Vagina (tissue), 2 donors: ENCODE measurements at places on chromosomes 2 and 18. TPM values are rescaled to one million over a fixed set of nuclear protein-coding genes. Genes with fewer than 3 reads are reported as not detected.

- H3K36me3 ChIP-seq, result no peaks in the 10 kb centered on the region
- DNase-seq, result no peak
- no peaks in the 10 kb centered on the region for H3K27me3 ChIP-seq
- no peak overlapping the region for H3K27ac ChIP-seq
Observed at GRCh38 chr2:215571689-215572088, 135.8 kb upstream of the FN1 start.

GRCh38 chr2:8477552-8478470 lies 204.0 kb upstream of the ID2 start:
- DNase-seq, result no peak
- H3K27me3 ChIP-seq, result no peaks in the 10 kb centered on the region
- H3K4me1 ChIP-seq, result peaks cover 22% of the 10 kb centered on the region
- peak overlapping the region; percentile 18 for H3K27ac ChIP-seq

DNA sequence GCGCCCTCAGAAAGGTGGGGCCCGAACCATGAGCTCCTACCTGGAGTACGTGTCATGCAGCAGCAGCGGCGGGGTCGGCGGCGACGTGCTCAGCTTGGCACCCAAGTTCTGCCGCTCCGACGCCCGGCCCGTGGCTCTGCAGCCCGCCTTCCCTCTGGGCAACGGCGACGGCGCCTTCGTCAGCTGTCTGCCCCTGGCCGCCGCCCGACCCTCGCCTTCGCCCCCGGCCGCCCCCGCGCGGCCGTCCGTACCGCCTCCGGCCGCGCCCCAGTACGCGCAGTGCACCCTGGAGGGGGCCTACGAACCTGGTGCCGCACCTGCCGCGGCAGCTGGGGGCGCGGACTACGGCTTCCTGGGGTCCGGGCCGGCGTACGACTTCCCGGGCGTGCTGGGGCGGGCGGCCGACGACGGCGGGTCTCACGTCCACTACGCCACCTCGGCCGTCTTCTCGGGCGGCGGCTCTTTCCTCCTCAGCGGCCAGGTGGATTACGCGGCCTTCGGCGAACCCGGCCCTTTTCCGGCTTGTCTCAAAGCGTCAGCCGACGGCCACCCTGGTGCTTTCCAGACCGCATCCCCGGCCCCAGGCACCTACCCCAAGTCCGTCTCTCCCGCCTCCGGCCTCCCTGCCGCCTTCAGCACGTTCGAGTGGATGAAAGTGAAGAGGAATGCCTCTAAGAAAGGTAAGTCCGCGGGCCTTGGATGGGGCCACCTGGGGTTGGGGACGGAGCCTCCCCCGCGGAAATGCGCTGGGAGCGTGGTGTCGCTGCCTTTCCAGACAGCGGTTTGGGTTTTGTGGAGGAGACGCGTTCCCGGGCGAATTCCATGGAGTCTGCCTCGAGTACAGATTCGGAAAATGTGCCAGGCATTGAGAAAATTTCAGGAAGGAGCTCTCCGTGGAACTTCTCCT lies 559 bp downstream of the HOXD1 start:
- peak overlapping the region; percentile 46 for H3K4me3 ChIP-seq
- peaks cover 20% of the 10 kb centered on the region for H3K27me3 ChIP-seq
- H3K36me3 ChIP-seq, result no peaks in the 10 kb centered on the region
- peak overlapping the region; percentile 32 for H3K27ac ChIP-seq
- H3K4me1 ChIP-seq, result peaks cover 25% of the 10 kb centered on the region

GRCh38 chr2:81672923-81673322 lies 1368.4 kb upstream of the LRRTM1 start:
- no peak overlapping the region for H3K4me3 ChIP-seq
- H3K4me1 ChIP-seq, result no peaks in the 10 kb centered on the region
- no peaks in the 10 kb centered on the region for H3K36me3 ChIP-seq
- H3K27ac ChIP-seq, result no peak overlapping the region
- H3K27me3 ChIP-seq, result no peaks in the 10 kb centered on the region
- no peak for DNase-seq

DNA sequence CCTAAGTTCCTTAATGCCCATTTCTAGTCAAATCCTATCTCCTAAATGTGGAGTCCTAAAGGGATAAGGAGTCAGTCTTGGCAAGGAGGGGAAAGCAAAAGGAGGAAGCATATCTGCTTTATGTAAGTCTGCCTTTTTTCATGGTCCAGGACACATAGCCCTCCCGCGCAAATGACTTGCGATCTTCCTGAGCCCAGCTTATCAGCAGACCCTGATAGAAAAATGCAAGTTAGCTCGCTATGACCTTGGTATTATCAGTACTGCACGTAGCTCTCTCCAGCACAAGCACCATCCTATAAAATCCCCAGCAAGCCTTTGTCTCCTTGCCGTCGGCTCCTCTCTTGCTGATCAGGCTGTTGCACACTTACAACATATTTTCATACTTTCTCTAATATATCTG lies 281.4 kb upstream of the KCNH7 start:
- no peaks in the 10 kb centered on the region for H3K36me3 ChIP-seq
- H3K27ac ChIP-seq, result no peak overlapping the region
- H3K4me3 ChIP-seq, result no peak overlapping the region
- no peaks in the 10 kb centered on the region for H3K4me1 ChIP-seq
- no peak for DNase-seq

DNA sequence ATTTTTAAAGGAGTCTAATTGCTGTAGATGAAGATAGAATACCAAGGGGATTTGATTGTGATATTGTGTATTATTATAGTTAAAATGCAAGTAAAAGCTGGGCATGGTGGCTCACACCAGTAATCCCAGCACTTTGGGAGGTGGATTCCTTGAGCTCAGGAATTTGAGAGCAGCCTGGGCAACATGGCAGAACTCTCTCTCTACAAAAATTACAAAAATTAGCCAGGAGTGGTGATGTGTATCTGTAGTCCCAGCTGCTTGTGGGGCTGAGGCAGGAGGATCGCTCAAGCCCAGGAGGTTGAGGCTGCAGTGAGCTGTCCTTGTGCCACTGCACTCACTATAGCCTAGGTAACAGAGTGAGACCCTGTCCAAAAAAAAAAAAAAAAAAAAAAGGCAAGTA lies 687.0 kb downstream of the NUP35 start:
- no peaks in the 10 kb centered on the region for H3K36me3 ChIP-seq
- DNase-seq, result no peak
- H3K4me1 ChIP-seq, result no peaks in the 10 kb centered on the region
- H3K4me3 ChIP-seq, result no peak overlapping the region

- H3K27me3 ChIP-seq, result no peaks in the 10 kb centered on the region
- DNase-seq, result no peak
- no peak within 1 kb of the TSS for H3K27ac ChIP-seq
- peak within 1 kb of the TSS; percentile 41 for H3K4me3 ChIP-seq
- peaks cover 15% of the 10 kb centered on the region for H3K4me1 ChIP-seq
Observed at GRCh38 chr2:68643011-68643873, at the start of gene PROKR1. PROKR1 (plus strand) TSS chr2:68643579; CDS start chr2:68645822, 2,243 bp downstream.

- no peaks in the 10 kb centered on the region for H3K27me3 ChIP-seq
- no peak for DNase-seq
- H3K4me1 ChIP-seq, result peaks cover 53% of the 10 kb centered on the region
- H3K4me3 ChIP-seq, result no peak overlapping the region
Observed at GRCh38 chr18:63253014-63253413, 66.6 kb downstream of the BCL2 start.

GRCh38 chr18:28080876-28081300 lies 96.0 kb downstream of the CDH2 start:
- H3K4me1 ChIP-seq, result no peaks in the 10 kb centered on the region
- H3K36me3 ChIP-seq, result no peaks in the 10 kb centered on the region
- no peak overlapping the region for H3K4me3 ChIP-seq
- DNase-seq, result no peak
- no peaks in the 10 kb centered on the region for H3K27me3 ChIP-seq
- no peak overlapping the region for H3K27ac ChIP-seq

DNA sequence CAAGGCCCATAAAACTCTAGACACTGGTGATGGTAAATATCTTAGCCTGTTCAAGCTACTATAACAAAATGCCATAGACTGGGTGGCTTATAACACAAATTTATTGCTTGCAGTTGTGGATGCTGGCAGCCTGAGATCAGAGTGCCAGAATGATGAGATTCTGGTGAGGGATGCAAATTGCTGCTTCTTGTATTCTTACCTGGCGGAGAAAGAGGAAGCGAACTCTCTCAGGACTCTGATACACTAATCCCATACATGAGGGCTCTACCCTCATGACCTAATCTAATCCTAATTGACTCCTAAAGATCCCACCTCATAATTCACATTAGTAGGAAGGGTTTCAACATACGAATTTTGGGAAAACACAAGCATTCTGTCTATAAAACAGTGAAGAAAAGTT lies 4.6 kb upstream of the IER3IP1 start:
- no peaks in the 10 kb centered on the region for H3K27me3 ChIP-seq
- H3K27ac ChIP-seq, result no peak overlapping the region
- no peaks in the 10 kb centered on the region for H3K36me3 ChIP-seq
- no peaks in the 10 kb centered on the region for H3K4me1 ChIP-seq
- no peak for DNase-seq
- H3K4me3 ChIP-seq, result no peak overlapping the region

GRCh38 chr2:217795067-217795466 lies 207.7 kb downstream of the TNS1 start:
- H3K27me3 ChIP-seq, result no peaks in the 10 kb centered on the region
- no peak overlapping the region for H3K4me3 ChIP-seq
- peaks cover 29% of the 10 kb centered on the region for H3K4me1 ChIP-seq
- H3K36me3 ChIP-seq, result no peaks in the 10 kb centered on the region
- H3K27ac ChIP-seq, result no peak overlapping the region

GRCh38 chr2:217934321-217935131 lies 68.3 kb downstream of the TNS1 start:
- peak overlapping the region; percentile 87 for H3K27ac ChIP-seq
- no peaks in the 10 kb centered on the region for H3K27me3 ChIP-seq
- no peaks in the 10 kb centered on the region for H3K36me3 ChIP-seq
- no peak for DNase-seq

GRCh38 chr2:135590619-135591260 lies 59.5 kb downstream of the R3HDM1 start:
- no peak overlapping the region for H3K4me3 ChIP-seq
- no peak overlapping the region for H3K27ac ChIP-seq
- no peak for DNase-seq
- no peaks in the 10 kb centered on the region for H3K4me1 ChIP-seq

GRCh38 chr18:66646609-66647008 lies 42.7 kb upstream of the CDH19 start:
- H3K36me3 ChIP-seq, result no peaks in the 10 kb centered on the region
- H3K4me1 ChIP-seq, result no peaks in the 10 kb centered on the region
- no peak overlapping the region for H3K27ac ChIP-seq
- no peak overlapping the region for H3K4me3 ChIP-seq

- H3K4me1 ChIP-seq, result peaks cover 29% of the 10 kb centered on the region
- H3K36me3 ChIP-seq, result no peaks in the 10 kb centered on the region
- H3K27me3 ChIP-seq, result no peaks in the 10 kb centered on the region
- H3K4me3 ChIP-seq, result no peak overlapping the region
Observed at GRCh38 chr18:58967751-58968254, 103.1 kb downstream of the ZNF532 start.

DNA sequence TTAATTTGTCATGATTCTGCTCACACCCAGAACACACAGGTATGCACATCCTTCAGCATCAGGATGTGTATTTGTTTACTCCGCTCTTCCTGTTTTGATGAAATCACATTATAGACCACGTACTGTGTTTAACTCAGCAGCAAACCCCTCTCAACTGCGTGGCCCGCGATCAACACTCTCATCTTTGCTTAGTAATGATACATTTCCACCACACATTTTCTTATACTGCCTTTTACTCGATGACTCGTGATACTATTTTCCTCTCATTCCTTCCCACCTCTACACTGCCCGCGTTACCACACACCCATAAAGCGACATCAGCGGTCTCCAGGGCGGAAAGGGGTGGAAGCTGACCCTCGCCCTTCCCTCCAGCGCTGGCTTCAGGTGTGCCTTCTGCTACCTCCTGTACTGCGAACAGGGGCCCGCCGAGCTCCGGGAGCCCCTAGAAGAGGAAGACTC lies 1.3 kb downstream of the NETO1 start:
- H3K4me1 ChIP-seq, result peaks cover 22% of the 10 kb centered on the region
- H3K36me3 ChIP-seq, result no peaks in the 10 kb centered on the region
- no peaks in the 10 kb centered on the region for H3K27me3 ChIP-seq
- no peak overlapping the region for H3K27ac ChIP-seq
- no peak overlapping the region for H3K4me3 ChIP-seq
- DNase-seq, result no peak

GRCh38 chr2:85613717-85614515 lies 2.0 kb upstream of the C2orf68 start:
- peaks cover 56% of the 10 kb centered on the region for H3K4me1 ChIP-seq
- H3K4me3 ChIP-seq, result no peak overlapping the region
- H3K27ac ChIP-seq, result no peak overlapping the region
- H3K36me3 ChIP-seq, result no peaks in the 10 kb centered on the region
- no peak for DNase-seq

DNA sequence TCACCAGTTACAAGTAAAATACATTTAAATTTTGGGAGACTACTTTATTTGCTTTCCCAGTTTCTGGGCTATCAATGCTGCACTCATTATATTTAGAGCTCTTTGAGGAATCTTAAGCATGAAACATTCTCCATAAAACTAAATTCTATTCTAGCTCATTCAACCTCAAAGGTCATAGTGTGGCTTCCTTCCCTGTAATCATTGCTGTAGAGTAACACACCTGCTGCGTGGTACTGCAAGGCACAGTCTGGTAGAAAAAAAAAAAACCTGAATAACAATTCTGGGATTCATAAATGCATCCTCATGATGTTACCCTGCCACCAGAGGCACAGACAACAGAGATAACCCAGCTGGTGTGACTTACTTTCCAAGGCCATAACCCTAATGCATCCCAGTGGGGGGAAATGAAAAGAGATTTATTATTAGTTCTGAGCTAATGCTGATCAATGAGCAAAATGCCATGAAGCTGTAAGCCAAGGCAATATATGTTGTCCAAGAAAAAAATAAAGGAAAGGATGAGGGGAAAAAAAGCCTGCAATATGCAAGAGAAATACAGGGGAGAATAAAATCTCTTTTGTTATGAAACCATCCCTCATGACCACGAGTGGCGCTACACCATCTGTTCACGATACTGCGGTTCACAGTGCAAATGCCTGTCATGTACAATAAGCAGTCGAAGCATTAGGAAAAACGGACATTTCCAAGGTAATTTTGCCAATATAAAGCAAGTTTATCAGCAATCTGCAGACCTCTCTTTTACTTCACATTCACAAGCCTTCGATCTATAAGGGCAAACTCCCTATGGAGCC lies 1481.6 kb upstream of the PIK3C3 start:
- no peaks in the 10 kb centered on the region for H3K4me1 ChIP-seq
- H3K27me3 ChIP-seq, result no peaks in the 10 kb centered on the region
- no peaks in the 10 kb centered on the region for H3K36me3 ChIP-seq
- no peak overlapping the region for H3K27ac ChIP-seq
- DNase-seq, result no peak
- no peak overlapping the region for H3K4me3 ChIP-seq

DNA sequence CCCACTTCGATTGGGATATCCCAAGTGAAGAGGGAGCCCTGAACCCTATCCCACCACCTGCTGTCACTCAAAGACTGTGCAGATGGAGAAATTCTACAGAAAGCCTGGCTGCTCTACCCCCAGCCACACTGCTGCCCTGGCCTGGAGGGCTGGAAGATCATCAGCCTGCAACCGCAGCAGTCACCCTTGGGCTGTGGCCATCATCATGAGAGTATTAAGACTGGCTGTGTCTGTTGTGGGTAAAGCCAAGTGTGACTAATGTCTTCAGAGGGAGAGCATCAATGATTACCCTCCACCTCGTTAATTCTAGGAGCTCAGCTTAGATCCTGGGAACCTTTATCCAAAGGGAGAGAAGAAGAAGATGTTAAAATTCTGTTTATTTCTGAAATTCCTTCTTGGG lies 221.5 kb downstream of the TFCP2L1 start:
- H3K4me1 ChIP-seq, result no peaks in the 10 kb centered on the region
- H3K27ac ChIP-seq, result no peak overlapping the region
- no peak for DNase-seq
- no peaks in the 10 kb centered on the region for H3K36me3 ChIP-seq
- H3K4me3 ChIP-seq, result no peak overlapping the region

ARL5A gene
- total RNA-seq, result 32.9 TPM

KHK gene
- total RNA-seq, result 9.3 TPM

NPPC gene
- total RNA-seq, result 16.0 TPM

POTEJ gene
- not detected for total RNA-seq

ICOS gene
- 1.7 TPM for total RNA-seq

REG1B gene
- not detected for total RNA-seq
